Small intestine (tissue), 16 donors: ENCODE measurements at places on chromosomes 11 and 22. TPM values are rescaled to one million over a fixed set of nuclear protein-coding genes. Genes with fewer than 3 reads are reported as not detected.

Gene CABP4
- 0.27 TPM for polyA plus RNA-seq

Gene TTC9C
- 28.6 TPM for polyA plus RNA-seq

DNA sequence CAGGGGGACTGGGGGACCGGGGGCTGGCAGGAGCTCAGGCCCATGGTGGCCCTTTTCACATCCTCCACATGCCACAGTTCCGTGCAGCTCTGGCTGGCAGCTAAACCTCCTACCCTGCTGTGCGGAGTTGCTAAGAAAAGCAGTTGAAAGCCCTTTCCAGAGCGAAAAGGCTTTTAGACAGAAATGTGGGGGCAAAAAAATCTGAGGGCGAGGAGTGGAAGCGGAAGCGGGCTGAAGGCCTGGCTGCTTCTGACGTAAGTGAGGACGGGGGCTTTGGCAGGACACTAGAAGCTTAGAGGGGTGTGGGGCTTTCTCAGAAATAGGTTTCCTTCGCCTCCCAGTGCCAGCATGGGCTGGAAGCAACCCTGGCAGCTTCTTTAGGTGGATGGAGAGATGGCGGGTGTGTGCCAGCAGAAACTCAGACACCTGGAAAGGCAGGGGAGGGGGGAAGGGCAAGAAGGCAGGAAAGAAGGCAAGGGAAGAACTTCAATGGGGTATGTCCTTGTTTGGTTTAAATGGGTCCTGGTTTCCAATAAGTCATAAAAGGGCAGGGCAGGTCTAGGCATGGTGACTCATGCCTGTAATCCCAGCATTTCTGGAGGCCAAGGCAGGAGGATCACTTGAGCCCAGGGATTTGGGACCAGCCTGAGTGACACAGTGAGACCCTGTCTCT lies 11.2 kb upstream of the DGKZ start:
- H3K27ac ChIP-seq, result no peak overlapping the region
- no peaks in the 10 kb centered on the region for H3K36me3 ChIP-seq
- H3K4me3 ChIP-seq, result no peak overlapping the region
- H3K27me3 ChIP-seq, result no peaks in the 10 kb centered on the region

- H3K27me3 ChIP-seq, result no peaks in the 10 kb centered on the region
- H3K4me1 ChIP-seq, result peaks cover 6% of the 10 kb centered on the region
- no peaks in the 10 kb centered on the region for H3K36me3 ChIP-seq
- peak overlapping the region; percentile 77 for H3K4me3 ChIP-seq
- DNase-seq, result peak; percentile 74
Observed at GRCh38 chr22:28883917-28884746, 760 bp downstream of the ZNRF3 start.

- no peak for DNase-seq
- no peaks in the 10 kb centered on the region for H3K27me3 ChIP-seq
- H3K4me1 ChIP-seq, result no peaks in the 10 kb centered on the region
Observed at GRCh38 chr11:122393209-122393860, 262.2 kb upstream of the UBASH3B start.

DNA sequence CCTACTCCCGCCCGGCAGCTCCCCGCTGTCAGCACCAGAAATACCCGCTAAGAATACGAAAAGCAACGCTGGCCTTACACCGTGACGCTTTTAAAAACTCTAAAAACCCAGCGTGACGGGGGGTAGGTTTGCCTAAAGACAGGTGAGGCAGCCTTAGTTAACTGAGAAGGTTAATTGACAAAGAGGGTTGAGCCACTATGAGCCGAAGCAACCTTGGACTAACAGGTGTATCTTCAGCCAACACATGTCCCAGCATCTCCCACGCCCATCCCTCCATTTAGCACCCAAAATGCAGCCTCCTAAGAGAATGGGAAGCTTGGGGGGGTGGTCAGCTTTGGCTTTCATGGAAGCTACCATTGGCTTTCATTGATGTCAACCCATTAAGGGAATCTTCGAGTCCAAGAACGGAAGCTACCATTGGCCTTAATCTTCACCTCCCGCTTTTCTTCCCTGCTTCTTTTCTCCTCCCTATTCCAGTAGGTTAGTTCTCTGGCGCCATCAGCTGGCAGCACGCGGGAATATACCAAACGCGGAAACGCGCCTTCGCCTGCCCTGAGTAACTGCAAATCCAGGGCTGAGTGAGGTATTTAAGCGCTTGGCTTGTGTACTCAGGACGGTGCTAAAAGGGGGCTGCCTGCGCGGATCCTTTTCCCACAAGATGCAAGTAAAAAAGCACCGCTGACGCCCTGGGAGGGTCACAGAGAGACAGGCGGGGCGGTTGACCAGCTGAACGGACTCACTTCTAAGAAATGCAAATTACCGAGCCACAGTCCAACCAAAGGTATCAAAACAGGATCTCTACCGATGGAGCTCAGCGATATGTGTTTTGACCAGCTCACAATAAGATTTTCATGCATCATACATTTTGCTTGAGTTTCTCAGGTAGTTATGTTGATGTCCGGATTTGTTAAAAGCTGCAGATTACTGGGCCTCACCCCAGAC lies 38.5 kb upstream of the GLYATL1 start:
- H3K4me1 ChIP-seq, result peaks cover 11% of the 10 kb centered on the region
- peak; percentile 85 for DNase-seq
- H3K27ac ChIP-seq, result no peak overlapping the region
- no peak overlapping the region for H3K4me3 ChIP-seq
